Stimulated activated CD4-positive, alpha-beta T cell treated with anti-CD3 and anti-CD28 coated beads, TNF-alpha, amount 100 ng/mL, for 48 hours (primary cell): ENCODE measurements at places on chromosomes 16 and 17.

DNA sequence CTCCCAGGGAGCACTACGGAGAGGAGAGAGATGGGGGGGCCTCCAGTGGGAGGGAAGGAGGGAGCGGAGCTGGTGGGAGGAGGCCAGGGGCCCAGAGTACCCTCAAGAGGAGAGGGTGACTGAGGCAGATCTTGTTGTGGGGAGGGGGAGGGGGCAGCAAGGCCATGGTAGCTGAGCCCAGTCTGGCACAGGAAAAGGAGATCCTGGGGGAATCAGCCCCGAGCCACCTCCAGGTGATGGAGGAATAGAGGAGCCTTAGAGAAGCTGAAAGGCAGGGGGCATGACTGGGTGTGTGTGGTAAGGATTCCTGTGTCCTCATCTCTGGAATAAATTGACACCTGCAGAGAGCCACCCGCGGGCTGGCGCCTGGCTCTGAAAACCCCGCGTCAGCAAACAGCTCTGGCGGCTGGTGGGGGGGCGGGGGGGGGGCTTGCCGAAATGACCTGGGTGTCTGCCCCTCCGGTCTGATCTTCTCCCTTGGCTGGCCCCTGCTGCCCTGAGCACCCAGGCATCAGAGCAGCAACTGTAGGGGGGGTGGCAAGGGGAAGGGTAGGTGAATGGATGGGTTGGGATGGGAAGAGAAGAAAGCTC, 1.3 kb upstream of the NLGN2 start:
- no peak for DNase-seq

DNA sequence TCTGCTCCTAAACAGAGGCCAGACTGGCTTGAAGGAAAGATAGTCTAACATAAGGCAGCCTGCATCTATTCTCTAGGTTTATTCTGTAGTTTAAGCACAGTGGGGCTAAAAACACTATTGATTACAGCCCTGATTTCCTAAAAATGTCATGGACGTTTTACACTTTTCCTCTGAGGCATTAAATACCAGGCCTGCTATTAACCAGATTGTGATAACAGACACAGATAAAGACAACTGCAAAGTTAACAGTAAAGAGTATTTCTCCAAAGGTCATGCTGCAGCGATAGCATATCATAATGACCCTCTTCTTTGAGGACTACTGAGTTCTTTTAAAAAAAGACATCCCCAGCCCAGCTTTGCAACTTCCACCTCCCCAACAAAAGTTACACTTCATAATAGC, 59.6 kb upstream of the MON1B start:
- no peak for DNase-seq

GRCh38 chr16:28531777-28532744, 6.7 kb downstream of the NUPR1 start:
- no peak for DNase-seq

DNA sequence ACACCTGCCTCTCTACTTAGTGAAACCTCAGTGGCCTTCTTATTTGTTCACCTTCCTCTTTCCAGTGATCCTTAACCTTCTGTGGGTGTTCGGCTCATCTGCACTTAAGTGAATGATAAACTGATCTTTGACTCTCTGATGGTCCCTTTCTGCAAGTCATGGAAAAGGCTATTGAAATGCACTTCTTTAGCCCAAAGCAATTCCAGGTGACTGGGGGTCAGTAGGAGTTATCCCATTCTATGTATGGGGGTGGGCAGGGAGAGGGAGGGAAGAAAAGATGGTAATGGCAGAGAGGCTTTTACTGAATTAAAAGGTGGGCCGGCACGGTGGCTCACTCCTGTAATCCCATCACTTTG, 170.8 kb downstream of the RGS9 start:
- no peak for DNase-seq

DNA sequence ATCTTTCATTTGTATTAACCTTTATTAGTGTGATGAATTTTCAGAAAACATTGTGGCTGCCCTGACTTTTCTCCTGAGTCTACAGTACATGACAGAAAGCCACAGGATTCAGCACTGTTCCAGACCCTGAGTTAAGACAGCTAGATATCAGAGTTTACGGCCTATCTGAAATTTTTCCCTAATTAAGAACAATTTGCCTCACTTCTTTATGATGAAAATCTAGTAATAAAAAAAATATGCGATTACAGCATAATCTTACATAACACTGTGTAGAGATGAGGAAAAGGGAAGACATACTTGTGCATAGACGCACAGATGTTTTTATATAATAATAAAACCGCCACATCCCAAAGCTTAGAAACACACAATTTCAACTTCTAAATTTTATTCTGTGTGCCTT, 7.3 kb downstream of the SPOP start:
- DNase-seq: no peak

GRCh38 chr16:66832661-66833305, 2.0 kb upstream of the NAE1 start:
- no peak for DNase-seq

- DNase-seq: no peak
These were observed 1395.1 kb downstream of the CDH8 start for GRCh38 chr16:60641067-60641665.

DNA sequence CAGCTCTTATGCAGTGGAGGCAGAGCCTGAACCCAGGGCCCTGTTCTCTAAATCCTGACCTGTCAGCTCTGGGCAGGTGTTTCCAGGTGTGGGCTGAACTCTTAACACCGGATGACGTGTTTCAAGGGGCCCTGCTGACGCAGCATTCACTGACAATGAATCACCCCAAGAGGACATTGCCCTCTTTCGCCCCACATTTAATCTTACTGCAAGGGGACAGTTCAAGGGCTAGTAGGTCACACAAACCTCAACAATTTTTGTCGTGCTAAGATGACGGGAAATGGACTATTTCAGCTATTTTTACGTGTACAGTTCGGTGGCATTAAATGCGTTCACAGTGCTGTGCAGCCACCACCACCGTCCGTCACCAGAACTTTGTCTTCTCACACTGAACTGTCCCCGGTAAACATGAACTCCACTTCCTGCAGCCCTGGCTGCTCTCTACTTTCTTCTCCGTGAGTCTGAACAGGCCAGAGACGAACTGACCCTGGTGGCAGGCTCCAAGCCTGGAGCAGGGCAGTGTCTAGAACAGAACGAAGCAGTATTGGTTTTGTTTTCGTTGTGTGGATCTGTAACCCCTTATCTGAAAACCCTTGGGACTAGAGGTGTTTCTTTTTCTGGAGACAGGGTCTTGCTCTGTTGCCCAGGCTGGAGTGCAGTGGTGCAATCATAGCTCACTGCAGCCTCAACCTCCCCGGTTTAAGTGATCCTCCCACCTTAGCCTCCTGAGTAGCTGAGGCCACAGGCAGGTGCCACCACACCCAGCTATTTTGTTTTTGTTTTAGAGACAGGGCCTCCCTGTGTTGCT, 88.4 kb upstream of the CIBAR2 start:
- DNase-seq: no peak

- DNase-seq: no peak
These were observed 15.3 kb downstream of the DLG4 start for GRCh38 chr17:7204336-7204735.

- no peak for DNase-seq
These were observed 53.6 kb downstream of the CDH11 start for GRCh38 chr16:65068151-65068740.

DNA sequence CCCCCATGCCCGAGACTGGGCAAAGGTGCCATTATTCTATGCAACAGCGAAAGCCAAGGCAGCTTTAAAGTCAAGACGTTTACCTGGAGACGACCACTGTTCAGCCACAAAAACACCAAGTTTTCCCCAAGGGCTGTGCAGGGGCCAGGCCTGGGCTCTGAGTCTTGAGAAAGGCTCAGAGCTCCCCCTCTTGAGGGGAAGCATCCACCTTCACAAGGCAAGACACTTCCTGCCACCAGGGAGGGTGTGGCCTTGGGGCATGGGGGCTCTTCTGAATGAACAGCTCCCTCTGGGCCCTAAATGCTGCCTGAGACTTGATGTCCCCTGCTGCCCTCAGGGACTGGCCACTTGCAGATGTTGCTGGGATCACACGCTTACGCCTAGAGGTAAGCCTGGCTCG, 26.5 kb downstream of the PDIA2 start:
- no peak for DNase-seq

- DNase-seq: no peak
These were observed 59.8 kb upstream of the RBFOX3 start for GRCh38 chr17:79670537-79671084.

DNA sequence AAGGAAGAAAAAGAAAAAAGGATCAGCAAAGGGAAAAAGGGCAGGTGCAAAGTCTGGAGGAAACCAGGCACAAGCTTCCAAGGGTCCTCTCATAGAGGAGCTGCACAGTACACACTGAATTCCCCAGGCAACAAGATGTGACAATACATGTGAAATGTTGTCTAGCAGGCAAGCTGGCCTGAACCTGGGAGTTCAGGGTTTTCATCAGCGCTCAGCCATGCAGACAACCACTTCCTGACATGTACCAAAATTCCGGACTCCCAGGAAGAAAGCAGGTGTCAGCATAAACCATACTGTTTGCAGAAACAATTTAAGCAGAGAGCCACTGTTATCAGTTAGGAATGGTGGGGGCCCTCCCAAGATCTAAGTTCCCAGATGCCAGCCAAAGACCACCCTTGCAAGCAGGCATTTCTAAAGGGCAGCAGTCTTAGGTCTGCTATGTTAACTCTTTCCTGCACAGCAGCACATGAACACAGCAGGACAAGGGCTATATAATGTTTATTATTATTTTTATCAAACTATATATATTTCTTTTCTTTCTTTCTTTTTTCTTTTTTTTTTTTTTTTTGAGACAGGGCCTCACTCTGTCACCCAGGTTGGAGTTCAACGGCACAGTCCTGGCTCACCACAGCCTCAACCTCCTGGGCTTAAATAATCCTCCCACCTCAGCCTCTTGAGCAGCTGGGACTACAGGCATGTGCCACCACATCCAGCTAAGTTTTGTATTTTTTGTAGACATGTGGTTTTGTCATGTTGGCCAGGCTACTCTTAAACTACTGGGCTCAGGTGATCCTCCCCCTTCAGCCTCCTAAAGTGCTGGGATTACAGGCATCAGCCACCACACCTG, 10.1 kb downstream of the TK2 start:
- DNase-seq: no peak

GRCh38 chr16:8742068-8742467, 55.4 kb downstream of the TMEM186 start:
- DNase-seq: no peak

DNA sequence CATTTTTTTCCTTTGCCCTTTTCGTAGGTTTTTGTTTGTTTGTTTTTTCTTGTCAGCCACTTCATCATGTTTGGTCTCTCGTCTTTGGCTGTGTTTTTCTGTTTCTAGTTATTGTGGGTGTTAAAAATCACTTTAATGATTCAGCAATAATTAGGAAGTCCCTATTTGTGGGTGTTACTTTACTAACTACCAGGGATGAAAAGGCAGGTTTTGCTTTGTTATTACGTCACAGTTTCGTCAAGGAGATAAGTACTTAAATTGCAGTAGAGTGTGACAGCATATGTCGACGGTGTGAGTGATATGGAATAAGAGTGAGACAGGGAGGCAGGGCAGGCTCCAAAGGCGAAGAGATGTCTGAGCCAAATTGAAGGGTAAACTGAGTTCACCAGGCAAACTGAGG, 479.6 kb downstream of the WWOX start:
- DNase-seq: no peak

DNA sequence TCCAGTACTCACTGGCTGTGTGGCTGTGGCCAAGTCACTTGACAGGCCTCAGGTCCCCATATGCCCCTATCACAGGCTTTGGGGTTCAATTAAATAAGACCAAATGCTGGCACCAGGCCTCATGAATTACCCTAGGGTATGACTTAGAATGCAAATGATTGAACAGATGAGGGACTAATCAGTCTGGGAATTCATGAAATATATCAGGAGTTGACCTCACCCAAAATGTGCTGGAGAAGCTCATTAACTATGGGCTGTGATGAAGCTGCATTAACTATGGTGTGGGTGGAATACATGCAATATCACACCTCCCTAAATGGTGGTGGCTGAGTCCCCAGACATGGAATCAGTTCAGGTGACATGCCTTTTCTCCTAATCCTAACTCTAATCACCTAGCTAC, 72.1 kb downstream of the DNAH3 start:
- DNase-seq: no peak

GRCh38 chr16:69407702-69408323, 16.6 kb upstream of the CYB5B start:
- no peak for DNase-seq

- no peak for DNase-seq
These were observed 152.6 kb downstream of the PRKCA start for GRCh38 chr17:66455060-66455459.

GRCh38 chr16:85696781-85697180, 8.0 kb upstream of the GINS2 start:
- DNase-seq: no peak

DNA sequence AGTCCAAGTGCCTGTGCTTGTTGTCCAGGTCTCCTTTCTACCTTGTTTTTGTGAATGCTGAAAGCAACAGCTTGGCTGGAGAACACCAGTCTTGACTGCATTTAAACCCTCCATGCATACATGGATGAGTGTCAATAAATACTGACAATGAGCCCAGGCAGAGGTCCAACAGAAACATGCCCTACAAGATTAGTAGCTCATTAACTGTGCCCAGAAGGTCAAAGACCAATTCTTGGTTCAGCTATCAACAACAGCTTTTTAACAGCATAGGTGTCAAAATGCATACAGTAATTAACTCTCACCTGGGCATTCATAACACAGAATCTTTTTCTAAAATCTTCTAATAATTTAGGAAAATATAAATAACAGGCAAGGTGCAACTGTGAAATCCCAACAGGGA, 63.2 kb downstream of the N4BP1 start:
- no peak for DNase-seq

DNA sequence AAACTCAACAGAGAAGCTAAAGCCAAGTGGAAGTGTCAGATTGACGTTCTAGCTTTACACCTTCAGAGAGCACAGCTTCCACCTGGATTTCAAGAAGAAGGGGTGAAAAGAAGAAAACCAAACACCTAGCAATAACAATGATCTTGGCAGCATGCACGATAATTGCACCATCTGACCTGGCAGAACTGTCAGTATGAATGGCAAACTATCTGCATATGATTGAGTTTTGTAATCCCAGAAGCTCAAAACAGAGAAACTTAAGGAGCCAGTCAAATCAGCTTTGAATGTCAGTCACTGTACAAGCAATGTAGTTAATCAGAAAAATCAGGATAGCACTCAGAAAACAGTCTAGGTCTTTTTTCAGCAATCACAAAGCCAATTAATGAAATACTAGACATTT, 427.1 kb downstream of the ZFHX3 start:
- no peak for DNase-seq

- DNase-seq: no peak
These were observed 97.6 kb downstream of the NPIPB11 start for GRCh38 chr16:29308644-29309546.

- no peak for DNase-seq
These were observed 60.2 kb upstream of the ADORA2B start for GRCh38 chr17:15884731-15885130.

DNA sequence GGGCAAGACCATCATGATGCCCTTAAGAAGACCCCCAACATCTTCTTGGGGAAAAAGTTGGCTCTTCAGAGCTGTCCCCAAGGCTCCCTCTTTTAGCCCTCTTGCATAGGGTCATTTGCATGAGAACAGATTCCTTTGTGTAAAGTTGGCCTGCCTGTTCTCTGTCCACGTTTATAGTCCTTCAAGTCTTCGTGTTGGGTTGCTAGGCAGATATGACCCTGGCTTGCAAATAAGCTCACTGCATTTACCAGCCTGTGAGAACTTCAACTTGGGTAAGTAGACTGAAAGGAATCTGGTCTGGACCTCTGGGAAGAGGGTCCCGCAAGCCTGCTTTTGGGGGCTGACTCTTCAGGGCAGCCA, 2.9 kb downstream of the ARSG start:
- no peak for DNase-seq
